ENCODE measurements at places on chromosomes 4 and X. TPM values are rescaled to one million over a fixed set of nuclear protein-coding genes. Genes with fewer than 3 reads are reported as not detected.

The CPE gene
- not detected for total RNA-seq

The PWWP3B gene
- not detected for total RNA-seq

The DDX53 gene
- total RNA-seq = not detected

The PHKA1 gene
- 4.8 TPM for total RNA-seq

The GALNTL6 gene
- not detected for total RNA-seq

The PCDH18 gene
- not detected for total RNA-seq

The SPANXA1 gene
- total RNA-seq = not detected

The CENPVL1 gene
- not detected for total RNA-seq

The CLDN34 gene
- not detected for total RNA-seq

The DKK2 gene
- not detected for total RNA-seq

The ANXA10 gene
- not detected for total RNA-seq

All from activated naive CD4-positive, alpha-beta T cell treated with anti-CD3 and anti-CD28 coated beads, Interleukin-2, amount 50 U/mL, for 72 hours (primary cell).